ENCODE measurements at places on chromosomes 3 and 15.

GRCh38 chr15:89575656-89576416 lies 567 bp downstream of the TICRR start:
- DNase-seq: no peak

DNA sequence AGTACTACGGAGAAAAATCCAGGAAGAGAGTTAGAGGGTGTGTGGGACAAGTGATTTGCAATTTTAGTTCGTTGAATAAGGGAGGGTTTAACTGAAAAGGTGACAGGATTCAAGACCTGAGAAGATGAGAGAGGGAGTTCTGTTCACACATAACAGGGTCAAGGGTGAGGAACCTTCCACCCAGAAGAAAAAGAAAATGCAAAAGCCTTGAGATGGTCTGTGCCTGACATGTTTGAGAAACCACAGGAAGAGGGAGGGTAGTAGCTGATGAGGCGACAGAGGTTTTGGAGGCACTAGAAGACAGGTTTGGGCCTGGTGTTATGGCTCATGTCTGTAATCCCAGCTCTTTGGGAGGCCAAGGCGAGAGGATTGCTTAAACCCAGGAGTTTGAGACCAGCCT lies 591 bp upstream of the SLC25A20 start:
- DNase-seq: no peak

- DNase-seq: no peak
Observed at GRCh38 chr3:40523781-40524180, 979 bp upstream of the ZNF621 start.

- no peak for DNase-seq
Observed at GRCh38 chr3:195250473-195251251, 20.3 kb downstream of the XXYLT1 start.

DNA sequence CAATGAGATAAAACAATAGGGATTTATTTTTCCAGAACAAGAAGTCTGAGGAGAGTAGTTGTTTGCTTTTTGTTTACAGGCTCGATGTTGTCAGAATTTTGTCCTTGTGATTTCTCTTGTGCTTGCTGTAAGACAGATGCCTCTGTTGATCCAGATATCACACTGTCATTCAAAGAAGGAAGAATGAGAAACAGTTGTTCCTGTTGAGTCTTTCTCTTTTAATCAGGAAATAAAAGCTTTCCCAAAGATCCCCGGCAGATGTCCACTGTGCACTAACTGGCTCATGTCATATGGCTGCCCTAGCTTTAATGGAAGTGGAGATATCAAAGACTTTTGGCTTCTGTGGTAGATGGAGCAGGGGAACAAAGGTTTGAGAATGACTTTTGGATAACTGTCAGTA lies 6.8 kb downstream of the SERPINI1 start:
- no peak for DNase-seq

- no peak for DNase-seq
Observed at GRCh38 chr3:133328373-133328772, 71.5 kb upstream of the BFSP2 start.

DNA sequence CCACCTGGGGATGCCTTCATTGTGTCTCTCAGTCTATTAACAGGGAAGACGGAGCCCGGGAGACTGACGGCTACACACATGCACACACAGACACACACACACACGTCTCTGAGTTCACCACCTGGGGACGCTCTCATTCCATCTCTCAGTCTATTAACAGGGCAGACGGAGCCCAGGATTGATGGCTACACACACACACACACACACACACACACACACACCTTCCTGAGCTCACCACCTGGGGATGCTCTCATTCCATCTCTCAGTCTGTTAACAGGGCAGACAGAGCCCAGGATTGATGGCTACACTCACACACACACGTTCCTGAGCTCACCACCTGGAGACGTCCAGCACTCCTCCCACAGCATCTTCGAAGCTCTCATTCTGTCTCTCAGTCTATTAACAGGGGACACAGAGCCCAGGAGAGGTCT lies 143.9 kb downstream of the OR4M2 start:
- no peak for DNase-seq

GRCh38 chr3:121979246-121979645 lies 42.8 kb downstream of the ILDR1 start:
- DNase-seq: no peak

GRCh38 chr3:115931581-115931980 lies 308.3 kb downstream of the GAP43 start:
- DNase-seq: no peak

- DNase-seq: no peak
Observed at GRCh38 chr3:191431160-191431822, 29.7 kb upstream of the PYDC2 start.

DNA sequence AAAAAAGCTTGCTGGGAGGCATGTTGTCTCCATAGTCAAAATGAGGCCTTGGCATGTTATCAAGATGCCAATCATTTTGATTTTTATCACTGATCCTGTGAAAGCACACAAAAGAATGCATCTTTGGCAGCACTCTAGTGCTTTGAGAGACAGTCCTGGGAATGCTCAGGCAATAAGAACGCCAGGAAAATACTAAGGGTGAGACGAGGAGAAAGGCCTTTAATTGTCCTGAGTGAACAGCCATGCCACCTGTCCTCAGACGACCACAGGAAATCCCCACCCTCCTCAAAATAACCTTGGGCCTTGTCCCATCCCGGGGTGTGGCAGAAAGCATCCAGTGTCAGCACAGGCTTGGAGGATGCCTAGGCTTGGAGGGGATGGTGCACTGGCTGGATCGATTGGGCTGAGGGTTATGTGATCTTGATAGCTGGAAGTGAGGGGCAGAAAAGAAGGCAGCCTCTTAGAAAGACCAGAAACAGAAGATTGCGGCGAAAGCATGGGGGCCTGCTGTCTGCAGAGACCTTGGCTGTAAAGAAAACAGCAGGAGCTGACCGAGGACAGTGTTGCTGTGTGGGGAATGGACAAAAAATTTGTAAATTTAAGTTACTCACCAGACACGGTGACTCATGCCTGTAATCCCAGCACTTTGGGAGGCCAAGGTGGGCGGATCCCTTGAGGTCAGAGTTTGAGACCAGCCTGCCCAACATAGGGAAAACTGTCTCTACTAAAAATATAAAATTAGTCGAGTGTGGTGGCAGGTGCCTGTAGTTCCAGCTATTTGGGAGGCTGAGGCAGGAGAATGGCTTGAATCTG lies 7.3 kb downstream of the TMEM158 start:
- DNase-seq: no peak

- DNase-seq: peak; percentile 28
Observed at GRCh38 chr3:55486857-55487380, at the start of gene WNT5A. TSS of gene WNT5A (minus strand) at chr3:55487306. CDS start at chr3:55486985, 321 bp downstream.

- DNase-seq: no peak
Observed at GRCh38 chr15:98955961-98956723, 51.5 kb downstream of the PGPEP1L start.

DNA sequence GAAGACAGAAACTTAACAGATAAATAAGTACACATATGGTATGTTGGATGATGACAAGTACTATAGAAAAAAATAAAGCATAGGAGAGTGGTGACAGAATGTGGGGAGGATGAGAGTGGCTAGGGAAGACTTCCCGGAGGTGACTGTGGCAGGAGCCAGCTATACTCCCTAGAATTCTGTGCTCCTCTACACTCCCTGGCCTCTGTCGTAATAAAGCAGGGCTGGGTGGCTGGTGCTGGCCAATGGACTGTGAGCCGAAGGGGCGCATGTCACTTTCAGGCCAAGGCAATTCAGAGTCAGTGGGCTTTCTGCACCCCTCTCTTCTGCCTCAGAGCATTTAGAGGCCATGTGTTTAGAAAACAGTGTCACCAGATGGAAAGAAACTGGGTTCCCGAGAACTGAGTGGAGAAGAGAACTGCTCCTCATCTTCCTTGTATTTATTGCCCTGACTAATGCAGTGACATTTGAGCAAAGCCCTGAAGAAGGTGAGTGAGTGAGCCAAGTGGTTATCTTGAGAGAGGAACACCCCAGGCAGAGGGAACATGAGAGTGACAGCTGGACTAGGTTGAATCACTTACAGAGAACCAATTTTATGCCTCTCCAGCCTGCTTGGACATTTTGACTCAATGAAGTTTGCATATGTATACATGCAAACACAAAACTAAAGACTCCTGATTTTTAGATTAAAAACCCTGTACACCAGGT lies 5.2 kb upstream of the VPS8 start:
- no peak for DNase-seq

- DNase-seq: no peak
Observed at GRCh38 chr3:110383356-110383755, 688.3 kb upstream of the NECTIN3 start.

DNA sequence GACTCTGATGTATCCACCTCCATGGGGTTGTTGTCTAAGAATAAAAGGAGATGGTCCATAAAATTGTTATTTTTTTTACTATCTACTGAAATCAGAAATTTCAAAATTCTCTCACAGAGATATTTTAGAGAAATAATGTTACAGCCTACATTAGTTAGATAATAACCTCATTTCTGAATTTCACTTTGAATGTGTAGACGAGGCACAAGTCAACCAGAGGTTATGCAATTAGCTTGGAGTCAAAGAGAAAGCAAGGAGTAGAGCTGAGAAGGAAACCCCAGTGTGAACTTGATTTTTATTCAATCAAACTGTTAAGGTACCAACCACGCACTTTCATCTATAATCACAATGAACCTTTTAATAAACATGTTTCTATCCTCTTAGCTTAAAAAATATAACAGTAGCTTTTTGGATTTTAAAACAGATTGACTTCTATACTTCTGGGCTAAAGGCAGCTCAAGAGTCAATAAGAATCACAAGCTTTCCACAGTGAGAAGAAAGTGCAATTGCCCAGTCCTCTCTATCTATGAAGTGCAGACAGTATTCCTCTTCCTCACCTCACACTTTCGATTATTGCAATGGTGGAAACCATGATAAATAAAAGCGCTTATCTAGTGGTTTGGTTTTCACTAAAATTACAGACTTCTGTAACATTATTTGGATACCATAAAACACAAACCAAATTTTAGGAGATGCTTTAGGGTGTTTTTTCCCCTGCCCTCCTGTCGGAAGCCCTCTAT lies 403.2 kb downstream of the ZBTB20 start:
- no peak for DNase-seq

DNA sequence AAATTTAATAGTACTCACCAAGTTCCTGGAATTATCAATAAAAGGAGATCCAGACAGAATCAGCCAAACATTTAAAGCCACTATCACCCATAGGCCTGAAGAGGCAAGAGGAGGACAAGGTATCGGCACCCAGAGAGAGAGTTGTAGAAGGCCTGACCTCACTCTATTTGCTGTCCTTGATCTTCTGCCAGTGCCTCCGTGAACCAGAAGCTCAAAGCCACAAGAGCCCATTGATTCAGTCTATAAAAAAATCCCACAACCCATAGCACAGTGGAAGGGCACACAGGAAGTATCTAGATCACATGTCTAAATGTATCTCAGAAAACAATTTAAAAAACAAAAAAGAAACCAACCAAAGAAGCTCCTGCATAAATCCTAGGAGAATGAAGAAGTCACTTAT lies 68.6 kb upstream of the FAM174B start:
- DNase-seq: no peak

- no peak for DNase-seq
Observed at GRCh38 chr3:36201546-36201945, 178.8 kb upstream of the STAC start.

DNA sequence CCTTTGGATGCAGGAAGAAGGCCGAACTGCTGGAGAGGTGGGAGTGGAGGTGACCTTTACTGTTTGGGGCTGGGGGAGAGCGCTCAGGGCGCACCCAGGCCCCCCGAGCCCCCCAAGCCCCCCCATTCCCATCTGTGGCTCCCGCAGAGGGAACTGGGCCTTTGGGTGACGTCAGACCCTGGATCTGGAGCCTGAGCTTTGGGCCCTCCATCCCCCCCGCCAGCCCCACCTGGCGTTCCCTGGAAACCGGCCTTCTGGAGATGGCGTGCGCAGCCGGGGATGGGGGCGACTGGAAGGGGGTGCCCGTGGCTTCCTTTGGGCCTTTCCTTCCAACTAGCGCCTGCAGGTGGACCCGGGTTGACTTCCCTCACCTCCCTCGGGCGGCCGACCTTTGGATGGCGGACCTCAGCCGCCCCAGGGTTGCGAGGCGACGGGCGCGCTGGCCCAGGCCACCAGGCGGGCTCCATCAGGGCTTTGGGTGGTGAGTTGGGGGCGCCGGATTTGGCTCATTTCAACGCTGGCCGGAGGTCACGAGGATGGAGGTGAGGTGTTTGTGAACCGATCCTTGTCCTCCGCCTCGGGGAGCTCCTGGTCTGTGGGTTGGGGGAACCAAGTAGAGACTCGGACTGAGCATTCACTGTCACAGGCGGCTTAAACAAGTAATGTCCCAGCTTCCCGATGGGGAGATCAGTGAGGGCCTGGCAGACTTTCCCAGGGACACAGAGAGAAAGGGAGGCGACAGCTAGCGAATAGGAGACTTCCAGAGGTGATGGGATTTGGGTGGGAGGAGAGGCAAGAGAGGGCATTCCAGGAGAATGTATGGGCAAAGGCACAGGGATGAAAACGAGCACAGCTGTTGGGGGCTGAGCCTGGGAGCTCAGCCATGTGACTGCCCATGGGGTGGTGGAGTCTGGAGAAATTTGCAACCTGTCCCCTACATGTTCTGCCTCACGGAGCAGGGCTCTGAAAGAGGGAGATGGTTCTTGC lies 709 bp downstream of the SCAMP5 start:
- peak; percentile 32 for DNase-seq

DNA sequence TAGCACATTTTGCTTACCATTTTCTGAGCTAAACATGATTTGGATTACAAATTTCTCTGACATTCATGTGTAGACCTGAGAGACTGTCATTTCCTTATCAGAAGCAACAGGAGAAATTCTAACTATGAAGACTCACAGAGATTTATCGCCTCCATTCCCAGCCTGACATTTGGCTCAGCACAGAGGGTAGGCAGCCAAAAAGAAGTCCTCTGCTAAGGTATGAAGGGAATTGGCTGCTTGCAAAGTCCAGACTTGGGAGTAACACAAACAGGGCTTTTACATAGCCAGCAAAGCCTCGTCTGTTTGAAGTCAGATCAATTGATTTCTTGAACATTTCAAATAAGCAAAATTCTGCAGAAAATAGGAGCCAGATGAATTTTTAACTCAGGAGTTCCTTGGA lies 57.0 kb upstream of the CMSS1 start:
- DNase-seq: no peak
